ENCODE measurements at places on chromosomes 3 and 15. TPM values are rescaled to one million over a fixed set of nuclear protein-coding genes. Genes with fewer than 3 reads are reported as not detected.

The KCNMB3 gene
- total RNA-seq, result 2.3 TPM

The CPA3 gene
- not detected for total RNA-seq

GRCh38 chr3:37221407-37221806 lies 47.0 kb upstream of the LRRFIP2 start:
- peaks cover 30% of the 10 kb centered on the region for H3K4me1 ChIP-seq
- no peaks in the 10 kb centered on the region for H3K27me3 ChIP-seq

DNA sequence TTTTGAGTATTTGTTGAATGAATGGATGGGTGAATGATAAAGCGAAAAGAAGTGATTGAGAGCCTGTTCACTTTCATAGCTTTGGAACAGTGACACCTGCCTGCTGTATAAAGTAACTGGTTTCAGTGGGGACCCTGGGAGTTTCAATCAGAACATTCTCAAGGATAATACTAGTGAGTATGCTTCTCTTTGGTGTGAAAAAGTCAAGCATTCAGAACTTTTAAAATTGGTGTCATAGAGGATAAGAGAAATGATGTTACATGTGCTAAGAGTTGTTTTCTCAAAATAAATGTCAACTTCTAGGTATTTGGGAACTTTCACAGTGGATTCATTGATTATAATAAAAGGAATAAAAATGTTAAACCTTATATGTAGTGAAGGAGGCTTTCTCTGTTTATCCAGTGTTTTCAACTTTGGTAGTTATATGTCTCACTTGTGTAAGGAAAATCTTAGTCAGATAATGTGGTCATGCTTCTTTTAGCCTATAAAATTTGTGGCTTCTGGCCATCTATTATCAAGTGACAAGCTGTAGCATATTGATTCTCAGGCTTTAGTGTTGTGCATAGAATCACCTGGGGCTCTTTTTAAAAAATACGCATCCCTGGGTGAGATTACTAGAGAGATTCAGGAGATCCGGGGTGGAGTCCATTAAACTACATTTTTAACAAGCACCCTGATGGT lies 11.9 kb downstream of the LRCH3 start:
- no peaks in the 10 kb centered on the region for H3K27me3 ChIP-seq
- no peak overlapping the region for H3K4me3 ChIP-seq
- peak; percentile 63 for DNase-seq
- H3K36me3 ChIP-seq, result no peaks in the 10 kb centered on the region
- peaks cover 21% of the 10 kb centered on the region for H3K4me1 ChIP-seq

DNA sequence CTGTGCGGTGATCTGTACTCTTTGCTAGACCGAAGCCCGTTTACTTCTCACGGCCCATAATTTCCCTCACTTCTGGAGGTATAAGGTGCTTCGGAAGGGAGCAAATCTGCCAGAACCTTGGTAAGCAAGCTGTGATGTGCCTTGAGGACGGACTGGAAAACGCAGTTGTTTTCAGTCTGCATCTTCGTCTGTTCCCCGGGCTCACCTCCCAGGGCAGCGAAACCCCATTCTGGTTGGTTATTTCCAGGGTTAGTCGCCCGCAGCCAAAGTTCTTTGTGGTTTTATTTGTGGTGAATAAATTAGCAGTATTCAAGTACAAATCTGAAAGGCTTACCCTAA lies 401 bp downstream of the RAMAC start:
- H3K27ac ChIP-seq, result no peak overlapping the region
- peaks cover 14% of the 10 kb centered on the region for H3K4me1 ChIP-seq
- H3K4me3 ChIP-seq, result peak overlapping the region; percentile 96
- H3K27me3 ChIP-seq, result no peaks in the 10 kb centered on the region
- peak; percentile 10 for DNase-seq
